ENCODE measurements at places on chromosomes 7 and 10.

DNA sequence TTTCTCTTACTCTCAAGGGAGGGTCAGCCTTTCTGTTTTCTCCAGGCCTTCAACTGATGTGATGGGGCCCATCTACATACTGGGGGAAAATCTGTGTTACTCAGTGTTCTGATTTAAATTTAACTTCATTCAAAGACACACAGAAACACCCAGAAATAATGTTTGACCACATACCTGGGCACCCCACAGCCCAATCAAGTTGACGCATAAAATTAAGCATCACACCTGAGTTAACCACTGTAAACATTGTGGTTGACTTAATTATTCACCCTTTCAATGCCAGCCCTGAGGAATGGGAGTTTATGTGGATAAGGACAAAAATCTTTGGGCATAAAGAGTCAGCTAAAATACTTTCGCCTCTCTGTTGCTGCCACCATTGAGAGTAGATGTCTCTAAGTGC, 10.0 kb upstream of the CHN2 start:
- DNase-seq, result no peak

GRCh38 chr7:134533288-134533771, 6.0 kb downstream of the AKR1B10 start:
- DNase-seq, result no peak

DNA sequence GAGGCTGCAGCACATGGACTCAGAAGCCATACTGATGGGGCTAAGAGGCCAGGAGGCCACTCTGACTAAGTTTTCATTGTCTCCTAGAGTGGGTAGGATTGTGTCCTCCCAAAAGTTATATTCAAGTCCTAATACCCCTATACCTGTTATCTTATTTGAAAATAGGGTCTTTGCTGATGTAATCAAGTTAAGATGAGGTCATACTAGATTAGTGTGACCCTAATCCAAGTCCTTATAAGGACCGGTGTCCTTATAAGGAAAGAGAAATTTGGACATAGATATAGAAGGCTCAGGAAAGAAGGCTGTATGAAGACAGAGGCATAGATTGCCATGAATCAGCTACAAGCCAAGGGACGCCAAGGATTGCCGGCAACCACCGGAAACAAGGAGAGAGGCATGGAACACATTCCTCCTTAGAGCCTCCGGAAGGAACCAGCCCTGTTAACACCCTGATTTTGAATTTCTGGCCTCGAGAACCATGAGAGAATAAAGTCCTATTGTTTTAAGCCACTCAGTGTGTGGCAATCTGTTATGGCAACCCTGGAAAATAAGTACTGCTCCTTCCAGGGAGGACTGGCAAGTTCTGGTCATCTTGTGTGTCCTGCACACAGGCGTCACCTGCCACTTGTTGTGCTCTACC, 157.0 kb downstream of the EMX2 start:
- no peak for DNase-seq

GRCh38 chr7:155453296-155454182, 4.4 kb upstream of the EN2 start:
- DNase-seq, result no peak

DNA sequence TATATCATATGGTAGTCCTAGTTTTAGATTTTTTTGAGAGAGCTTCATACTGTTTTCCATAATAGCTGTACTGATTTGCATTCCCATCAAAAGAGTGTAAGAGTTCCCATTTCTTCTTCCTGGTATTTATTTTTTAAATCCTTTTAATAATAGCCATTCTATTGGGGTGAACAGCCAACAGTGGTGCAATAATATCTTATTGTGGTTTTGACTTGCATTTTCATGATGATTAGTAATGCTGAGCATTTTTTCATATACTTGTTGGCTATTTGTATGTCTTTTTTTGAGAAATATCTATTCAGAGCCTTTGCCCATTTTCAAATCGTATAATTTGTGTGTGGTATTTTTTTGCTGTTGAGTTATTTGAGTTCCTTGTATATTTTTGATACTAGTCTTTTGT, 167.4 kb downstream of the FZD1 start:
- no peak for DNase-seq

DNA sequence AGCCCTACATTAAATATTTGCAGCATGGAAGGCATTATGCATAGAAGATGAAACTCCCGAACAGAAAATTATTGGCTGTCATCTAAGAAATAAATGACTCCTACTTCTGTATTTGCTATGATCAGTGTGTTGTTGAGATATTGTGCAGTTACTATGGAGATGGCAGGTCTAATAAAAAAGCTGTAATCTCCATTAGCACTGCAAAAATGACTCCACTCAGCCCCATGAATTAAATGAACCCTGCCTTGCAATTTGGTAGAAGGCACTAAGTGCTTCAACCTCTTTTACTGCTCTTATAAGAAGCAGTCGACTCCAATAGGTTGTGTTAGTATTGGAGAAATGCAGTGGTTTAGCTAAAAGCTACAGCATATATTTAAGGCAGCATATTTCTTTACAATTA, 290.0 kb upstream of the PHYHIPL start:
- no peak for DNase-seq

DNA sequence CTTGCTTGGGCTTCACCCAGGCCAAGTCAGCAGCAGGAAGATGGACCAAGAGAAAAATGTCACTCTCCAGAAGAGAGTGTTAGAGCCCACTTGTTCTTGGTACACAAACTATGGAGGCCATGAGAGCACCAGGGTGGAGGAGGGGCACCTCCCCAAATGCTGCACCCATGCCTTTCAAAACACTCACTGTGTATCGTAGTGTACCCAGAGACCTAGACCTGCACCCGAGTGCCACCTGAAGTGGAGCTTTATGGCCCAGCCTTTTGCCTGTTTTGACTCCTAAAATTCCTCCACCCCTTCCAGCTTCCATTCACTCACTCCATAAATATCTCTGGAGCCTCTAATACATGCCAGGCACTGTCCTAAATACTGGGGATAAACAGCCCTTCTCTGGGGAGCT, 5.0 kb downstream of the SFTPD start:
- no peak for DNase-seq

DNA sequence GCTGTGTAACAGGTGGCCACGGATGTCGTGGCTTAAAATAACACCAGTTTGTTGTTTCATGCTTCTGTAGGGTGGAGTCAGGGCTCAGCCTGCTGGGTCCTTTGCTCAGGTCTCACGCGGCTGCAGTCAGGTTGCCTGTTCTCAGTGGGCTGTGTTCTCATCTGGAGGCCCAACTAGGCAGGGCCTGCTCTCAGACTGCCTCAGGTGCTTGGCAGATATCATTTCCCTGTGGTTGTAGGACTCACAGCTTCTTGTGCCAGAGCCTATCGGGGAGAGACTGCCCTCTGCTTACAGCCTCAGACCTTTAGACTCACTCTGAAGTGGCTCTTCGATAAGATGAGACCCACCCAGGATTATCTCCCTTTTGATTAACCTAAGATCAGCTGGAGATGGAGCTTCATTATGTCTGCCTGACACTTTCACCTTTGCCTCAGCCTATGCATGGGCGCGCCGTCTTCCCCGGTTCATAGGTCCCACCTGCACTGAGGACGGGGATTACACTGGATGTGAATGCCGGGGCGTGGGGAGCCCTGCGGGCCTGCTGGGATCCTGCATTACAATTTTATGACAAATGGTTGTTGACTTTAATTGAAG, 55.3 kb downstream of the INPP5A start:
- DNase-seq, result no peak

DNA sequence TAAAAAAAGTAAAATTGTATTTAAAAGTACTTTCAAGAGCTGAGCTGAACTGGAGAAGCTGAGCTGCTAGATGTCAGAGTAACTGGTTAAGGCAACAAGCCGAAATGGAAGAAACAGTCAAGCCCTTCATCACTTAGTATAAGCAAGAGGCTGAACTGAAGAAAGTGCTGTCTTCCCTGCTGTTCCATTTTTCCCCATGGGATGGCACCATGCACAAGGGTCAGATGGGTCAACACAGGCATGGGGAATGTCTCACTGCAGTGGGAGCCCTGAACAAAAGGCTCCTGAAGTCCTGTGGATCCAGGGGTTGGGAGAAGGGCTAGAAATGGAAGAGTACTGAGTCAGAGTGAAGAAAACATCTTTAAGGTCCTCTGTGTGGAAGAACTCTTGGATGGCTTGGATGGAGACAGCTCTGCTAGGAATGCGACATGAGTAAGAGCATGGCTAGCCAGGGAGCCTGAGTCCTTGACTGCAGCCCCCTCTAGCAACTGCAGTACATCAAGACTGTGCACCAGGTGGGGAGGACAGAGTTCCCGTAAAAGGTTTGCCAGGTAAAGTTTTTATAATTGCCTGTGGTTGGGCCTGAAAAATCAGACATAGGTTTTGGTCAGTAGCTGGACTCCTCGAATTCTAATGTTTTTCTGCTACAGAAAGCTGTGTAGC, 348.3 kb downstream of the GPR158 start:
- DNase-seq, result no peak

DNA sequence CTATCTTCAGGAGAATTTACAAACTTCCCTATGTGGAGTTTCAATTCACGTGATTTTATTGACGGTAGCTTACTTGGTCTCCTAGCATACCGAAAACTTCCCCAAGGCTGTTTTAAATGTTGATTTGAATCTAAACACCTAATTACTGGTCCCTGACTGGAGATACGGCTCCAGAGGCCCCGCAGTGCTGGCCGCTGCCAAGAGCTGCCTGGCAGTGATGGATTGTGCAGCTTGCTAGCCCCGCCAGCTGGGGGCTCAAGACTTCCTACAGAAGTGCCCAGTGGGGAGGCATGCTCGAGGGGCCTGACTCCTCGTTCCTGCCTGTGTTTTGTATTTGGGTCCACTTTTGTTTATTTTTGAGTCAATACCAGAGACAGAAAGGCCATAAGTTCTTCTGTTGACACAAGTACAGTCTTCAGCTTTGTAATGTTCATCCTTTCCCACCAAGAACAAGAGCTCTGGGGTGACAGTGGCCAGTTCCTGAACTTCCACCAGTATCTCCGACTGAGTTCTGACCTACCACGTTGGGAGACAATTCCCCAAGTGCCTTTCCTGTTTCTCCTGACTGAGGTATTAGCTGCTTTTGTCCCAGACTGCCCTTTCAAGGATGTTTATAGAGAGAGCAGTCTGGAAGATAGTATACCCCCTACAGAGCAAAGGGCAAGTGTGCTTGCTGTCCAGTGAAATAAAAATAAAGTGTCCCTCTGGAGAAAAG, 80.7 kb upstream of the CXCL12 start:
- DNase-seq, result no peak

GRCh38 chr7:32059289-32060011, 10.8 kb downstream of the PDE1C start:
- DNase-seq, result no peak

- no peak for DNase-seq
Measured at GRCh38 chr10:27276581-27276980, 36.0 kb upstream of the ACBD5 start.

GRCh38 chr7:138095972-138096935, 20.0 kb downstream of the AKR1D1 start:
- DNase-seq, result no peak

GRCh38 chr7:154911411-154911810, 91.5 kb downstream of the PAXIP1 start:
- no peak for DNase-seq

GRCh38 chr10:73848821-73849489, 25.4 kb downstream of the CAMK2G start:
- DNase-seq, result no peak

DNA sequence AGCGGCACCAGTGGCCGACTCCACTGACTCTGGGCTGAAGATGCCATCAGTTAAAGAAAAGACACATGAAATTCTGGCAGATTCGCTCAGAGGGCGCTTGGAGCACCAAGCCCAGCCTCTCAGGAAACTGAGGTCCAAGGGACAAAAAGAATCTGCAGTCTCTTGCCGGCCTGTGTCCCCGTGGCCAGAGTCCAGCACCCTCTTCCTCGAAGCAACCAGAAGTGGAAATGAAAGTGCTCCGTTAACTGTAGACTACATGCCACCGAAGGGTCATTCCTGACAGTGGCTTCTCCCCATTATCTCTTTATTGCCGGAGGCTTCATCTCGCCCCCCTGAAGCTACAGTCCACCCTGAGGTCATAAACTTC, 1.0 kb upstream of the CHST15 start:
- no peak for DNase-seq

DNA sequence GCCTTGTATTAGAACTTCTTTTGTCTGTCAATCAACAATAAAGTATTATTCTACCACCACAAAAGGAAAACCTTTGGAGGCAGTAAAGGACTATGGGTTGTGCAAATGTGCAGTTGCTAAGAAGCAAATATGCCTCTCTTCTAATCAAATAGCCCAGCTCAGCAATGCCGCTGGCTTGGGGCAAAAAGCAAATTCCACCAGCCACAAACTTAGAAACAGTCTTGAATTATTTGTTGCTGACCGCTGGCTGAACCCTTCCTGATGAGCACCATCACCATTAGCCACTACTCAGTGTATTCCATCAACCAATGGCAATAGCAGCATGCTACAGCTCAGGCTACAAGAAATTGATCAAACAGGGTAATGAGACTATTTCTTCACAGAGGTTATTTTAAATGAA, 51.0 kb downstream of the SKAP2 start:
- DNase-seq, result no peak

DNA sequence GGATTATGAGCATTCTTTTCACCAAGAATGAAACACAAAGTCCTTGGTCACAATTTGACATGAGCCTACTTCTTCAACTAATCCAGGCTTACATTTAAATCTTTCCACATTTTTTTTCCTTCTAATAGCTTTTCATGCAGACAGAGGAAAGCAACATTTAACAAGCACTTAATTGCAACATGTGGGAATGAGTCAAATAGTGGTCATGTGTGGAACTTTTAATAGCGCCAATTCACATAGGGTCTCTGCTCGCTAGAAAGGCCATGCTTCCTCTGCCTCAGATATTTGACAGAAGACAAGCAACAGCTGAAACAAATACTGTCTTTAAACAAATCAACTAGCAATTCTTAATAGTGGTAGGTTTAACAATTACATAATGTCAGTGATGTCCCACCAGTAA, 285.9 kb upstream of the ETV1 start:
- DNase-seq, result no peak

DNA sequence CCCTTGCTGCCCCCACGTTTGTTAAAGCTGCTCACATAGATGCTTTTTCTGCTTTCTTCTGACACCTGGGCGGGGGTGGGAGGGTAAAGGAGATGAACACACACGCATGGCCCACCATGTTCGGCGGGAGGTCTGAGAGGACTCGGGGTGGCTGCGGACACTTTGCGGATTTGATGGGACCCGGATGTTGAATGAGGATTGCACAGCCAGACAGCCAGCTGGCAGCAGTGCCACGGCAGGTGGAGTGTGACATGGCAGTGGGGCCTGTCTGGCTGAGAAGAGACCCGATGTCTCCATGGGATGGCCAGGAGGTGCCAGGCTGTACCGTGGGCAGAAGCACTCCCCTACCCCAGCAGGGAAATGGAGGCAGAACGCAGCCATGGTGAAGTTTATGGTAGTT, 31.2 kb downstream of the PPP2R2D start:
- no peak for DNase-seq

DNA sequence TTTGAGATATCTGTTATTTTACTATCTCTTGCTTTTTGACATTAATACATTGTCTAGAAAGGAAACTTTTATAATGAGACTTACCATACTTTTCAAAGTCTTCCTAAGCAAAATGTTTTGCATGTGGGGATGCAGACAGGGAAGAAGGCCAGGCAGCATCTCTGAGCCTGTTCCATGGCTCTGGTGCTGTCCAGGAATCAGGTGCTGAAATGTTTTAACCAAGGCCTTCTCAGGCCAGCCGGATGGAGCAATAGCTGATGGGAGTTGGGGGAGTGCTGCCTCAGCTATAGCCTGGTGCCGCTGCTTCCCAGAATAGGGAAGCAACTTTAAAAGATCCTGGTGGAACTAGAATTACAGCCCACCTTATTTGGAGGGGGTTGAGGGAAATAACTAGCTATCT, 38.5 kb downstream of the CRTAC1 start:
- no peak for DNase-seq
